ENCODE measurements at places on chromosomes 11 and 22. TPM values are rescaled to one million over a fixed set of nuclear protein-coding genes. Genes with fewer than 3 reads are reported as not detected.

OR8A1 gene
- not detected for total RNA-seq

PTPRCAP gene
- 137 TPM for total RNA-seq

MUC2 gene
- total RNA-seq = not detected

F2 gene
- total RNA-seq = not detected

LYVE1 gene
- total RNA-seq = under 0.01 TPM

NOX4 gene
- total RNA-seq = not detected

SPTBN2 gene
- total RNA-seq = 0.10 TPM

LIPT2 gene
- 10.5 TPM for total RNA-seq

P2RY6 gene
- 0.42 TPM for total RNA-seq

OR9G4 gene
- total RNA-seq = not detected

PARVG gene
- 87.6 TPM for total RNA-seq

XKR3 gene
- not detected for total RNA-seq

CSF2RB gene
- 17.4 TPM for total RNA-seq

FIBIN gene
- 0.10 TPM for total RNA-seq

CARNS1 gene
- 3.3 TPM for total RNA-seq

C11orf91 gene
- not detected for total RNA-seq

SCGB1C1 gene
- total RNA-seq = not detected

VSIG2 gene
- total RNA-seq = 0.42 TPM

PGR gene
- under 0.01 TPM for total RNA-seq

MS4A3 gene
- total RNA-seq = 0.31 TPM

GLYATL2 gene
- 0.42 TPM for total RNA-seq

MACROD1 gene
- 4.0 TPM for total RNA-seq

NELL1 gene
- total RNA-seq = not detected

PRODH gene
- not detected for total RNA-seq

CECR2 gene
- total RNA-seq = 0.10 TPM

NAV2 gene
- 0.42 TPM for total RNA-seq

KRTAP5-11 gene
- total RNA-seq = not detected

SEPTIN5 gene
- total RNA-seq = 20.9 TPM

CABP4 gene
- total RNA-seq = 2.6 TPM

PRR5 gene
- 10.8 TPM for total RNA-seq

CRYBB3 gene
- not detected for total RNA-seq

HBB gene
- total RNA-seq = 76.0 TPM

TSPO gene
- total RNA-seq = 217 TPM

HBG2 gene
- total RNA-seq = 3.9 TPM

EMSY gene
- total RNA-seq = 25.6 TPM

SREBF2 gene
- 47.9 TPM for total RNA-seq

Data from mononuclear cell (primary cell).